Right ventricle myocardium superior (tissue), 1 donor: ENCODE measurements at places on chromosomes 11 and 22.

DNA sequence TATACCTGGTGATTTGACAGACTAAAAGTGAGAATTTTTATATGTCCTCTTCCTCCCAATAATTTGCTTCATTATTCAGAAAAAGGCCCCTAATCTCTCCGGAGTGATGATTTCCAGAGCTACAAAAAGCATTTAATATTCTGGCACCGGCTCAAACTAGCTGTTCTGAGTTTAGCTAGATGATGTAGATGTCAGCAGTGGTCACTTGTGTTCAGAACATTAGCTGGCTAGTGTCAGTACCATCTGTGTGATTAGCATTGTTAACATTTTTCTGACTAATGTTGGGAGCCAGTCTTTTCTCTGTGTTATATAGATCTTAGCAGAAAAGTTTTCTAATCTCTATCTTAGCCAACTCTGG is 68.7 kb upstream of the RRM1 start:
- DNase-seq = no peak

DNA sequence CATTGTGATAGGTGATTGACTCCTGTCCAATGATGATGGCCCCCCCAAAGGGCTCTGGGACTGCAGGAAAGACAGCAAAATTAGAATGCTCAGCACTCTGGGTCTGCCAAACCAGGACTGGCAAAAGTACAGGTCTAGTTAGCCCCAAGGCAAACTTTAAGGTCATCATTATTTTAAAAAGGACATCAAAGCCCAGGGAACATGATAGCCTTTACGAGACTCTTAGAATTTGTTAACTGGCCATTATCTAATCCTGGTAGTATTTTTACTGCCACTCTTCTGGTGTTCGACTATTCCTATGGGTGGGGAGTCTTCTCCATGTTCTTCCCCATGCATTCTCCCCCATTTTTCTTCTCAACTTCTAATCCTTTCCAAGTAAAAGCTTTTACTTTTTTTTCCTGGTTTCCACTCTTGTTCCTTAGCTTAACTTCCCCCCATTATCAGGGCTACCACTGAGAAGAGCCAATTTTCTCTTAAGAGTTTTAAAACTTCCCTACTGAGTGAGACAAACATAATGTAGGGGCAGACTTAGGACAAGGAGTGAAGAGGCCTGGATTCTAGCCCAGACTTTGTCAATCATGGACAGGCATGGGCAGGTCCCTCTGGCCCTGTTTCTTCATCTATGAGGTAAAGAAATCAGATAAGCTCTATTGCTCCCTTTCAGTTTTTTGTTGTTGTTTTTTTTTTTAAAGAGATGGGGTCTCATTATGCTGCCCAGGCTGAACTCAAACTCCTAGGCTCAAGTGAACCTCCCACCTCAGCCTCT is 7.1 kb downstream of the DDB1 start:
- no peak for DNase-seq

GRCh38 chr11:45563810-45564209 is 101.6 kb downstream of the CHST1 start:
- DNase-seq = no peak

DNA sequence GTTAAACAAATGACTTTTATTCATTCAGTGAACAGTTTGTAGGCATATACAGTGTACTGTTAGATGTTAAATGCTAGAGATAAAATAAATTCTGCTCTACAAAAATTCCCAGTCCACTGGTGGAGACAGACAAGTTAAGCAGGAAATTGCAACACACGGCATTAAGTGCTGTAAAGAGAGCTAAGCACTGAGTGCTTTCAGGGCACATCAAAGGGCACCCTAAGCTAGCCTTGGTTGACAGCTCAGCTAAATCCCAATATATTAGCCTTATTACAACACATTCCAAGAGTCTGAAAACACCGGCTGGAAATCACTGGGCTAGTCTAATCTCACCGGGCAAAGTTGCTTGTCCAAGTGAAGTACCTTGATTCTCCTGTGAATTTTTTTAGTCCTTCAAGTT is 55.1 kb downstream of the NOX4 start:
- DNase-seq = no peak

GRCh38 chr11:45141171-45141570 is 5.3 kb upstream of the PRDM11 start:
- no peak for DNase-seq

DNA sequence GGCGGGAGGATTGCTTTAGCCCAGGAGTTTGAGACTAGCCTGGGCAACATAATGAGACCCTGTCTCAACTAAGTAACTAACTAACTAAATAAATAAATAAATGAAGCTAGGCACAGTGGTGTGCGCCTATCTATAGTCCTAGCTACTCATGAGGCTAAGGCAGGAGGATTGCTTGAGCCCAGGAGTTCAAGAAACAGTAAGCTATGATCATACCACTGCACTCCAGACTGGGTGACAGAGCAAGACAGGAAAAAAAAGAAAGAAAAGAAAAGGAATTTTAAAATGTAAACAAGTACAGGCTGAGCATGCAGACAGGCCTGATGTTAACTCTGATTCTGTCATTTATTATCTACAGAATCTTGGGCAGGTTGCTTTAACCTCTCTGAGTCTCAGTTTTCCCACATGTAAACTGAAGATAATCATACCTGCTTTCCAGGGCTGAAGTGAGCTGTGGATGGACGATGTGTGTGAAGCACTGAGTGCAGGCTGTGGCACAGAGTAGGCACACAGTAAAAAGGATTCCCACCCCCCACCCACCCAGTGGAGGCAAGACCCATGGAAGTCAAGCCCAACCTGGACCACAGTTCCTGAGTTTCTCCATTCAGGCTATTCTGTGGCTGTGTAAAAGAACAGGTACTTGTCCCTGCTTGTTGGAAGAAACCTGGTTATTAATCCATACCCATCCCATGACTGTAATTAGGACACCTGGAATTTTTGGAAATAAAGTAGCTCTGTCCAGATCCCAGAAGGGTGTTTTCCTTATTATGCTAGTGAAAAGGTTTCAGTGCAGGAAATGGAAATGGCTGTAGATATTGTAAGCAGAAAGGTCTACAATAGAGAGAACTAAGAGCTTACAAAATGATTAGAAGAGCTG is 18.7 kb upstream of the SCUBE2 start:
- DNase-seq = no peak

GRCh38 chr11:47187723-47188122 is 1.5 kb upstream of the PACSIN3 start:
- DNase-seq = no peak

- no peak for DNase-seq
These were observed 31.4 kb upstream of the MMP20 start for GRCh38 chr11:102656528-102656927.

- no peak for DNase-seq
These were observed 215.8 kb upstream of the LRRC4C start for GRCh38 chr11:41675205-41675604.

GRCh38 chr11:35553021-35553420 is 27.6 kb upstream of the PAMR1 start:
- no peak for DNase-seq
